BJ (cell line): ENCODE measurements at places on chromosomes 6 and 20. TPM values are rescaled to one million over a fixed set of nuclear protein-coding genes. Genes with fewer than 3 reads are reported as not detected.

GRCh38 chr20:1942061-1942460 is 46.9 kb downstream of the SIRPA start:
- no peak for DNase-seq

- DNase-seq, result no peak
Measured at GRCh38 chr6:170033666-170034065, 257.2 kb downstream of the DLL1 start.

GRCh38 chr6:30687659-30688431 is 1.4 kb upstream of the PPP1R18 start:
- DNase-seq, result no peak

DNA sequence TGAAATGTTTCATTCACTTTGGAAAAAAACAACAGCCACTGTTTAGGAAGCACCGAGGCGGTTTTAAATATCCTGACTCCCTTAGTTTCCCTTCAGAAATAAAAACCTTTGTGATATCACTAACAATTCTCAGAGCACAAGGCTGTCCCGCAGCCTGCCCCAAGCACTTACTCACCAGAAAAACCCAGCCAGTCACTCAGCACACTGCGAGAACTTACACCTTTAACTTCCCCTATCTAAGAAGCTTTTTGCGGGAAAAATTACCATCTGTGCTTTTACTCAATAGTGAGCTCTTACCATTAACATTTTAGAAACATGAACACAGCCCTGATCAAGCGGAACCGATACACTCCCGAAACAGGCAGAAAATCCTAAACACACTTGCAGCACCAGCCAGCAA is 9.3 kb downstream of the ZBTB46 start:
- no peak for DNase-seq

- DNase-seq, result no peak
Measured at GRCh38 chr6:71855406-71855805, 30.9 kb upstream of the RIMS1 start.

Gene C2
- polyA plus RNA-seq, result 0.74 and 1.2 TPM in 2 replicates

DNA sequence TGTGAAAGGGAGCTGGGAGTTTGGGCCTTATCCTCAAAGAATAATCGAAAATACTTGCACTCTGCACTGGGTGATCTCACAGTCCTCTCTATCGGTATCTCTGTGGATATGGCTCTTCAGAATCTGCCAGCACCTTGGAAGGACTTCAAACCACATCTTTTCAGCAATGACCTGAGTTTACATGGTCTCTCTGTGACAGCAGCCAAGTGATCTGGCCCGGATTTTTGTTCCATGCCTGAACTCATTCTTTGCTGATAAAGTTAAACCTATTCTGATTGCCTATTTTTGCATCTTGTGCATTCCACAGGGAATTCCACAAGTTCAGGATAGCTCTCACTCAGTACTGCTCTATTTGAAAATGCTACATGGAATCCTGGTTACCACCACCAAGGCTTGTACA is 98.9 kb downstream of the HDGFL1 start:
- DNase-seq, result no peak

- DNase-seq, result no peak
Measured at GRCh38 chr6:6685249-6686040, 96.9 kb downstream of the LY86 start.

Gene FYN
- 43.4 and 55.1 TPM in 2 replicates for polyA plus RNA-seq

GRCh38 chr20:51116765-51117686 is 94.1 kb upstream of the KCNG1 start:
- DNase-seq, result no peak
